ENCODE measurements at places on chromosomes 4 and X. TPM values are rescaled to one million over a fixed set of nuclear protein-coding genes. Genes with fewer than 3 reads are reported as not detected.

DNA sequence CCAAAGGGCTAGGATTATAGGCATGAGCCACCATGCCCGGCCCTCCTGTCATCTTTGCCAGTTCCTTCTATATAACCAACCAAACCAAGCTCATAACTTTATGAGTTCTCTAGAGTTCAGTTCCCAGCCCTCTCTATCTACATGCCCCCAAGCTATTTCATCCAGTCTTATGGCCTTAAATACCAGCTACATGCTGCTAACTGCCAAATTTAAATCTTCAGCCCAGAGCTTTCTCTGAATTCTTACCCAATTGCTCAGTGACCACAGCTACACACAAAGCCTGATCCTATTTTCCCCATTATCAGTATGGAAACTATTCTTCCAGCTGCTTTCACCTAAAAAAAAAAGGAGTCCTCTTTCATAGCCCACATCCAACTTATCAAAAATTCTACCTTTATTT is 23.1 kb downstream of the TMEM184C start:
- DNase-seq: no peak

- no peak for DNase-seq
These were observed 210.9 kb upstream of the NOCT start for GRCh38 chr4:138804711-138805110.

DNA sequence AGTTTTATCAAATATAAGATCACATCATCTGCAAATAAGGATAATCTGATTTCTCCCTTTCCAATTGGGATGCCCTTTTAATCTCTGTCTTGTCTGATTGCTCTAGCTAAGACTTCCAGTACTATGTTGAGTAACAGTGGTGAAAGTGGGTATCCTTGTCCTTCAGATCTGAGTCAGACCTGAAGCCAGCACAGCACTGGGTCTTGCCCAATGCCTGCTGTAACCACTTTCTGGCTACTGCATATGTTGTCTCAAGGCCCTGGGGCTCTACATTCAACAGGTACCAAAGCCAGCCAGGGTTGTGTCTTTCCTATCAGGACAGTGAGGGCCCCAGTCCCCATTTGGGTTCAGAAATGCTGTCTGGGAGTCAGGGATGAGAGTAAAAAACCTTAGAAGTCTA is 90.3 kb downstream of the CYSLTR1 start:
- no peak for DNase-seq

- no peak for DNase-seq
These were observed 269.7 kb downstream of the GPC3 start for GRCh38 chrX:133715715-133716114.

DNA sequence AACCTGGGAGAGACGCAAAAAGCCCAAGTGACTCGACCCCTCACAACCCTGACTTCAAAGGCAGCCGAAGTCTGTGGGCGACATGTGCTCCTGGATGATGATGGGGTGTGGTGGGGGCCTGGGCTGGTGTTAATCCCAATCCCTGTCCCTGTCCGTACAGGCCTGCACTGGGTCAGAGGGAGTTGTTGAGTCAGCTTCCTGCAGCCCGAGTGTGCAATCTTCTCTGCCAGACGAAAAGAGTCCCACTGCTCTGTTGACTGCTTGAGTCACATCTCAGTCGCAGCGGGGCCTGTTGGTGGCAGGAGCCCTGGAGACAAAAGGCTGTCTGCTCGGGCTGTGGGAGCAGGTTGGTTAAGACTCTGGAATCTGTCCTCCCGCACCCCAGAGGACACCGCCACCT is 10.3 kb downstream of the FAM3A start:
- no peak for DNase-seq

- DNase-seq: no peak
These were observed 30.2 kb upstream of the TSPAN5 start for GRCh38 chr4:98688411-98689290.

DNA sequence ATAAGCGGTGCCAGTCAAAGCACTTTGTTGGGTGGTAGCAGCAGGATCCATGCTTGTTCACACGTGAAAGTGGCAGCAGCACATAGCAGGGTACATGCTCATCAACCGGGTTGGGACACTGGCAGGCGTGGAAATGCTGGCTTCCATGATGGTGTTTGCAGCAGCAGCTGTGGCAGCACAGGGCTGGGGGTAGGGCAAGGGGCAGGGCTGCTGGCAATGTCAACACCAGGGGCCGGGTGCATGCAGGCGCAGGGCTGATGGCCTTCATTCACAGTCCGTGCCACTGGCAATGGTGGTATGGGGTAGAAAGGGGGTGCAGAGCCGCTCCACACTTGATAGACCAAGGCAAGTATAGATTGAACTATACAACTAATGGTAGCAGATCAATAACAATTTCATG is 374.7 kb upstream of the FAM241A start:
- DNase-seq: no peak

Gene ERAS
- total RNA-seq: not detected

Gene SYP
- 14.4 TPM for total RNA-seq

Gene SLC10A4
- total RNA-seq: 0.14 TPM

Gene PDZD4
- total RNA-seq: 0.61 TPM

Gene UGT2B10
- total RNA-seq: 0.05 TPM

Gene DACH2
- total RNA-seq: 0.05 TPM

Gene TMPRSS11A
- 0.24 TPM for total RNA-seq

Gene AADAT
- total RNA-seq: 1.7 TPM

Gene RPL36A
- 2,714 TPM for total RNA-seq

All from thymus (tissue), 14 donors.